ENCODE measurements at places on chromosomes 2 and 18. TPM values are rescaled to one million over a fixed set of nuclear protein-coding genes. Genes with fewer than 3 reads are reported as not detected.

GRCh38 chr2:61177727-61178549 is 15.9 kb downstream of the C2orf74 start:
- DNase-seq: no peak

GRCh38 chr2:218995972-218996711 is 2.9 kb upstream of the CRYBA2 start:
- no peak for DNase-seq

DNA sequence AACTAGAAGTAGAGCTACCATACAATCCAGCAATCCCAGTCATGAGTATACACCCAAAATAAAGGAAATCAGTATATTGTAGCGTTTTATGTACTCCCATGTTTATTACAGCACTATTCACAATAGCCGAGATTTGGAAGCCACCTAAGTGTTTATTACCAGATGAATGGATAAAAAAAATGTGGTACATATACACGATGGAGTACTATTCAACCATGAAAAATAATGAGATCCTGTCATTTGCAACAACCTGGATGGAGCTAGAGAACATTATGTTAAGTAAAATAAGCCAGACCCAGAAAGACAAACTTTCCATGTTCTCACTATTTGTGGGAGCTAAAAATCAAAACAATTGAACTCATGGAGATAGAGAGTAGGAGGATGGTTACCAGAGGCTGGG is 131.9 kb downstream of the TMEM131 start:
- no peak for DNase-seq

- DNase-seq: no peak
Observed at GRCh38 chr2:46985512-46985911, 69.9 kb upstream of the MCFD2 start.

DNA sequence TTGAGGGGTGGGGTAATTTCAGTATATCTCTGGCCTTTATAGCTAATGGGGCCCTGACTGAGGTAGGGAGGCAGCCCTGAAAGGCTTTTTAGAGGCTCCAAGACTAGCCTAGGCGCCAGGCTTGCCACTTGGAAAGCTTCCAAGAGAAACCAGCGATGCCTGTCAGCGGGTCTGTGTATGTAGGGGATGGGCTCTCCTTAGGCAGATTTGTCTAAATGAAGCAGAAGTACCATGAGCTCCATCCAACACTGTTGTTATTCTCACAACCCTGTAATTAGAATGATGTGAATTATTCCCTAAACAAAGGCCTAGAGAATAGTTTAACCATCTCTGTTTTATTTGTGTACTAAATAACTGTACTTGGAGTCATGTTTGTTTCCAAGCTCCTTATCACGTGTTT is 138.1 kb downstream of the B3GNT2 start:
- no peak for DNase-seq

- DNase-seq: no peak
Observed at GRCh38 chr2:67938053-67938452, 124.8 kb downstream of the C1D start.

- DNase-seq: no peak
Observed at GRCh38 chr2:109648041-109648527, 33.9 kb downstream of the SOWAHC start.

DNA sequence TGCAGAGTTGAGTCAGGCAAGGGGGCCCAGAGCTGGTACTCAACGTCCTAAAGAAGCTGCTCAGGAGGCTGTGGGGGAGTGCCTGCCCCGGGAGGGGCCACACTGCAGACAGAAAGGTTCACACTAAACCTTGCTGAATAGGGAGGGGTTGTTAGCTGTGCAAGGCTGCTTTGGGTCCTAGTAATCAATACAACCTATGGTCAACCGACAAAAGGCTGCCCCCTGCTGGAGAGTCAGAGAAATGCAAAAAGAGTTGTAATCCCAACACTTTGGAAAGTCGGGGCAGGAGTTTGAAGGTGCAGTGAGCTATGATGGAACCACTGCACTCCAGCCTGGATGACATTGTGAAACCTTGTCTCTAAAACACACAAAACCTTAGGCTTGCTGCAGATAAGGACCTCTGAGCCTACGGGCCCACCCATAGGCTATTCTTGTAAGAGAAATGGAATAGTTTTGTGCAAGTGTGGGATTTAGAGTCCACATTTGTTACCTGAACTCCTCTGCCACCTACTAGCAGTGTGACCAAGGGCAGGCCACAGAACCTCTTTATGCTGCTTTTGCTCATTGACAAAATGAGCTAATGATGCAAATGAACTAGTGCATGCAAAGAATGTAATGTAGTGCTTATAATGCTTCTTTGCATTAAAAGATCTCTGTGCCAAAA is 81.5 kb downstream of the PRPF40A start:
- DNase-seq: no peak

DNA sequence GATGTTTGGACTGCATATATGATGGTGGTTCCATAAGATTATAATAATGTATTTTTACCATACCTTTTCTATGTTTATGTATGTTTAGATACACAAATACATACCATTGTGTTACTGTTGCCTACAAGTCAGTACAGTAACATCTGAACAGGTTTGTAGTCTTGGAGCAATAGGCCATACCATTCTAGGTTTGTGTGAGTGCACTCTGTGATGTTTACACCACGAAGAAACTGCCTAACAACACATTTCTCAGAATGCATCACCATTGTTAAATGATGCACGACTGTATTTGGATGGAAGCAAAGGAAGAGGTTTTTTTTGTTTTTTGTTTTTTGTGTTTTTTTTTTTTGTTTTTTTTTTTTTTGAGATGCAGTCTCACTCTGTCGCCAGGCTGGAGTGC is 9.5 kb downstream of the DUSP19 start:
- no peak for DNase-seq

DNA sequence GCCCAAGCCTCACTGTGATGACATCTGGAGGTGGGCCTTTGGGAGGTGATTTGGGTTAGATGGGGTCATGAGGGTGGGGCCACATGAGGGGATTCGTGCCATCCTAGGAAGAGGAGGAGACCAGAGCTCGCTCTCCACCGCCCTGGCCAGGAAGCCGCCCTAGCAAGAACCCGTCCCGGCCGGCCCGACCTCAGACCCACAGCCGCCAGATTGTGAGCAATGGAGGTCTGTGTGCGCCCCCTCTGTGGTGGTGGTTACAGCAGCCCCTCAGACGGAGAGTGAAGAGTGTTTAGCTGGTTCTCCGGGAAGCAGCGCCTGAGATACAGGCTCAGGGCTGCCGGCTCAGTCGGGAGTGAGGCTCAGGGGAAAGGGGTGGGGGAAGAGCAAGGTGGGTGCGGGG is 83.3 kb downstream of the RTP5 start:
- no peak for DNase-seq

DNA sequence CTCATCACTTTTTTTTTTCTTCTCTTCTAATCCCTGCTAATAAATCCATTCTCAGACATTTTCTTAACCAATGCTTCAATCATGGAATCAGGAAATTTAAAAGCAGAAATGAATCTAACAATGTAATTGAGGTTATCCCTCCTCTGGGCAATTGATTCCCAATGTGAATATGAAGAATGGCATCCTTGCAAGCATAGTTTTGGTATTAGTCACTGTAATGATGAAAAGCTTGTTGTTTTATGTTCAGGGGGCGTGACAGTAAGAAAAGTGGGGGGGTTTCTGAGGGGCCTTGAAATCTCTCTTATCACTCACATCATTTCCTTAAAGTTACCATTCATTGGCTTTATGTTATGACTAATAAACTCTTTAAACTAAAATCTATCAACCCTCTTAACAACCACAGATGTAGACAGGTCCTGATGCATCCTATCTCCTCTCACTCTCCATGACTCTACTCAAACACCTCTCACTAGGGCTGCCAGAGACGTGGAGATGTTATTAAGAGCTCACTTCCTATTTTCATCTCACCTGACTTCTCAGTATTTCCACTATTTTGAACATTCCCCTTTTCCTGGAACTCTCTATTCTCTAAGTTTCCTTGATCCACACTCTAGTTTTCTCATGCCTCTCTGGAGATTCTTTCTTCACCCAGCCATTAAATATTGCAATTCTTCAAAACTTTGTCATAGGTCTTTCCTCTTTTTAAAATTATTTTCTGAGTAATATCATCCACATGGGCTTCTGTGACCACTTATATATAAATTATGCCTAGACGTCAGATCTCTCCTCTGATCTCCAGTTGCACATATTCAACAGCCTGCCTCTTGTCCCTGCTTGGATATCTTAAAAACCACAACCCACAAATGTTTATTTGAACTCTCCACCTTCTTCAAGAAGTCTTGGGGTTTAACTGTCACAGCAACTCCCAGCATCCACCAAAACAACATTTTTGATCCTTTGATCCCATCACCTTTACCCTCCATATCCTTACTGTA is 332.9 kb downstream of the CDH2 start:
- no peak for DNase-seq

DNA sequence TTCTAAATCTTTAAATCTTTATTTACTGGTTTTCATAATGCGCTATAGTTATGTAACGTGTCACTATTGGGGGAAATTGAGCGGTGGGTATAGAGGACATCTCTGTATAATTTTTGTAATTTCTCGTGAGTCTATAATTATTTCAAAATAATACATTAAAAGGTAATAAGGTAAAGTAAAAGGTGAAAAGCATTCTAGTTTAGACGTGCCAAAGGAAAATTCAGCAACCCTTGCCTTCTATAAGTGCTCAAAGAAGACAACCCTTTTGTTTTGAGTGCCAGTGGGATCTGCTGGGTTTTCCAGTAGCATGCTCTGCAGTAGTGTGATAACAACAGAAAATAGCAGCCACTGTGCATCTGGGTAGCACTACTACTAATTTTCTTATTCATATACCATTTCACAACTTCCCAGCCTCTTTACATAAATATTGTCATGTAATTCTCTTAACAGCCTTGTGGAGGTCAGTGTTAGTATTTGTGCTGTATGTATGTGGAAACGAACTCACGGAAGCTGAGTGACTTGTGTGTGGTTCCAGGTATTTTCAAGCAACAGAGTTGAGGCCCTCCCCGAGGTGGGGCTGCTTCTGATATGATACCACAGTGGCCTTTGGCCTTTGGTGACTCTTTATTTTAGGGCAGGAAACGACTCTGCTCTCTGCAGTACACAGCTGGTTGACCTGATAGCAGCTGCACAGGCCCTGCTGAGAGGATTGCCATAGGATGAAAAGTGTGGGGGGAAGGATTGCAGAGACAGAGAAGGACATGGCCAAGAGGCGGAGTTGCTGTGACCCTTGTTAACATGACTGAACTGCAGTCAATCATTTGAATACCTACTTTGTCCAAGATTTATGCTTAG is 104.5 kb downstream of the TDRD15 start:
- no peak for DNase-seq

DNA sequence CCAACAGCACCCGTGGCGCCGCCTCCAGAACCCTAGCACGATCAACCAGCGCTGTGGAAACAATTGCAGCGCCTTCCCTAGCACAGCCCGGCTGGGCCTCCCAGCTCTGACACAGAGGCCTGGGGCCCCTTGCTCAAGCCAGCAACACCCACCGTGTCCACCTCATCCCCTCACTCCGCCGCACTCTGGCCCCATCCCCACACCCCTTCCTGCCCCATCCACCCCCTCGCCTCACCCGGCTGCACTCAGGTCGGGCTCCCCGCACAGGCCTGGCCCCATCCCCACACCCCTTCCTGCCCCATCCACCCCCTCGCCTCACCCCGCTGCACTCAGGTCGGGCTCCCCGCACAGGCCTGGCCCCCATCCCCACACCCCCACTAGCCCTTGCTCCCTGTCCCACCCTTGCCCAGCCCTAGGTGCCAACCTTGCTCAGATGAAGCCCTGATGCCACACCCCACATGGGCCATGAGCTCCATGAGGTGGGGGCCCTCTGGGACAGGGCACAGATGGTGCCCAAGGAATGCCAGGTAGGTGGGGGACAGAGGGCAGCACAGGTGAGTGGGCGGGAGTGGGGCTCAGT is 28.7 kb downstream of the KIF1A start:
- no peak for DNase-seq

DNA sequence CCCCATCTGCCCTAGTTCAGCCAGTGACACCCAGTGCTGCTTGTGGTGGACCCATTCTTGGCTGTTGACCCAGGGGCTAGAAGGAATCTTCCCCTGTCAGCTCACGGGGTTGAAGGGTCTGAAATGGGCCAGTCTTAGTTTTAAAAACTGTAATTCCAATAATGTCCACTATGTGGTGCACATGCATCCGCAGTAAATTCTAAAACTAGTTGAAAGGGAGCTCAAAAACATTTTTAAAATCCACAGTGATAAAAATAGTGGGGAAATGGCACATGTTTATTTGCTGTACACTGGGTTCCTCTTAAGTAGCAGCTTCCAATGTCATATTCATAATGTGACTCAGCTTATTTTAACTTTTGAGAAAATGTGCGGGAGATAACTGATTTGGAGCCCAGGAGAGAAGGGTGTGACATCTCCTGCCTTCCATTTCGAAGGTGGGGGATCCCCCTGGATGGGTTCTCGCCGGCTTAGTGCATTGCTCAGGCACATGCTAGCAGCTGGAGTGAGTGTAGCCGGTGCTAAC is 32.8 kb downstream of the GRHL1 start:
- peak; percentile 13 for DNase-seq

GRCh38 chr2:216498070-216498378 is 620 bp upstream of the RPL37A start:
- DNase-seq: no peak

DNA sequence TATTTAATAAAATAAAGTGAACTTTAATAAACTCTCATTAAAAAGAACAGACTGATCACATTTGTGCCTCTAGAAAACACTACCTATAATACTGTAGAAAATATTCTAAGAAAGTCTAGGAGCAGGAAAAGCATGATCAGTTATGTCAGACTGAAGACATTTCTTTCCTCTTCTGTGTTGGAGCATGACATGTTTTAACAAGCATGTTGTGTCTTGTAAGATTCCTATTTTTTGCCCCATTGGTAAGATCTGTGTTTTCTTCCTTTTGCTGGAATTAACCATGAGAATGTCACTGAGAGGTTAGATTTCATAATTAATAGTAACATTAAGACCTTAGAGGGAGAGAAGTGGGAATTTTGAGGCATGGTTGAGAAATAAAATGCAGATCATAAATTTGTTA is 27.7 kb downstream of the LAMA3 start:
- no peak for DNase-seq

GRCh38 chr2:189137519-189137918 is 42.0 kb downstream of the COL5A2 start:
- no peak for DNase-seq

- DNase-seq: no peak
Observed at GRCh38 chr2:43676322-43677050, at the start of gene C1GALT1C1L. TSS of gene C1GALT1C1L (minus strand) at chr2:43676429. CDS start at chr2:43676322, 107 bp downstream.

DNA sequence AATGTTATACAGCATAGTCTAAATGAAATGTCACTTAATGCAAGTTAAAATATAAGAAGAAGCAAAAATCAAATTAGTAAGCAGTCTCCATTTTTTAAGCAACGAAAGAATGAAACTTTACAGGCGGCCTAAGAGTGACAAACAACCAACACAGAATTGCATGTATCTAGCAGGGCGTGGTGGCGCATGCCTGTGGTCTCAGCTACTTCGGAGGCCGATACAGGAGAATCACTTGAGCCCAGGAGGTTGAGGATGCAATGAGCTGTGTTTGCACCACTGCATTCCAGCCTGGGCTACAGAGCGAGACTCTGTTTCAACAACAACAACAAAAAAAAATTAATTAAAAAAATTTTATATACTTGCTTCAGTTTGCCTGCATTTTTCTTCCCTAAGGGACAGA is 16.6 kb downstream of the RBMS1 start:
- DNase-seq: no peak

The HOXD3 gene
- total RNA-seq: not detected

The DCDC2C gene
- not detected for total RNA-seq

The ATF2 gene
- total RNA-seq: 35.8 TPM

The MOCOS gene
- total RNA-seq: 0.38 TPM

The CACNB4 gene
- 18.2 TPM for total RNA-seq

The SCYGR5 gene
- not detected for total RNA-seq

The CPS1 gene
- total RNA-seq: 0.77 TPM

The DSG4 gene
- total RNA-seq: 0.16 TPM

All from GM12878 (cell line).